Activated T-helper 1 cell treated with Interleukin-2 at 50 U/mL for 16 hours (primary cell): ENCODE measurements at places on chromosomes 4 and X.

DNA sequence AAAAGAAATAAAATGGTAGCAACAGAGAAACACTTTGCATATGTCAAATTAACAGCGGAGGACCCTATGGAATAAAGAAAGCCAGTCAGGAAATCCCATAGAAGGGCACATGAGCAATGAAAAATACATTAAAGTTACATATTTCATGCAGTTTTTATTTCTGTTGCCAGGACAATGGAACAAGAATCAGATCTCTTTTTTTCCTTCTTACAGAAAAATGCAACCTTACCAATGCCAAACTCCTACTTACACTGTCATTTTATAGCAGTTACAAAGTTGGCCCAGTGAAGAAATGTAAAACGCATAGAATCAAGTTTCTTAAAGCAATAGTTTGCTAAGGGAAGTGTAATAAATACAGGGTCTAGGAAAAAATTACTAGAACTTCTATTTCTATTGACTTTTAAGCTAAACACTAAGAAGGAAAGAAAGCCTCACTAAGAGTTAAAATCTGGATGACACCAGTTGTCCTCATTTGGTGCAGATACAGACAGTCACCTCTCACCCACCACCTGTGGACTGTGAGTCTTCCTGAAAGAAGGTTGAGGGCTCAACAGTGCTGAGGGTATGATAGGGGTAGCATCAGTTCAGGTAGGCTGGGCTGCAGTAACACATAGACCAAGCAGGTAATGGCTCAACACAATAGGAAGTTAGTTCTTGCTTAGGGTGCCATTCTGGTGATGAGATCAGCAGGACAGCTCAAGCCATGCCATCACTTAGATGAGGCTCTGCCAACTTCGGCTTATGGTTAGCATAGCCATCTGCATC, 224.6 kb downstream of the ANAPC10 start:
- no peak for DNase-seq

- no peak for DNase-seq
Observed at GRCh38 chrX:43836435-43837184, 45.6 kb downstream of the MAOB start.

GRCh38 chr4:174494726-174495125, 27.6 kb downstream of the HPGD start:
- no peak for DNase-seq

- DNase-seq, result no peak
Observed at GRCh38 chr4:146638786-146639505, at the start of gene POU4F2. Gene POU4F2 (plus strand): TSS chr4:146638893. CDS start chr4:146639141, 248 bp downstream.

DNA sequence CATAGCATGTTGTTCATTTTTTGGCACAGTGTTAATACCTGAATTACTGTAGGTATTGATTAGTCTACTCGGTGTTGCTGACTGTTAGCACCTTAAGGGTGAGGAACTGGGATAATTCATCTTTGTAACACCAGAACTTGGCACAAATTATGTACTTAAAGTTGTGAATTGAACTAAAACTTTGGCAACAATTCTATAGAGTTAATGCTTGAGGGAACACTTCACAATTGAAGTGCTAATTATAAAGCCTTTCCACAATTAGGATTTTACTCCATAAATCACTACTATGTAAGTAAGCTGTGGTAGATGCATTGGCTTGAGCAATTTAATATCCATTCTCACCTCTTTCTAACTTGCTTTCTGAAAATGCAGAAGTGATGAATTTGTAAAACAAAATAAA, 686.7 kb downstream of the PDHA2 start:
- DNase-seq, result no peak

GRCh38 chrX:16223385-16223784, 56.1 kb downstream of the MAGEB17 start:
- no peak for DNase-seq

- no peak for DNase-seq
Observed at GRCh38 chr4:35102066-35102465, 1142.2 kb downstream of the ARAP2 start.

DNA sequence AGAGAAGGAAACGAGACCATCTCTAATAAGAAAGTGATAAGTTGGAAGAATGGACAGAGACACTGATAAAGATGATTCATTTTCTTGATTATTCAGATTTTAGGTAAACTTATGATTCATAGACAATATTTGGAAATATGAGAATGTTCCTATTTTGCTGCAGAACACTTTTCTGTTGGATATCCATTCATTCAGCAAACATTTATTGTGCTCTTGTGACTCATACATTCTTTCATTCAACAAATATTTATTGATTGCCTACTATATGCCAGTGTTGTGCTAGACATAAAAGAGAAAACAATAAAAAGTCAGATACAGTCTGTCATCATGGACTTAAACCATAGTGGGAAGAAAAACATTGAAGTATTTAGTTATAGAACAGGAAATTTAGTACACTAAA, 1232.0 kb downstream of the STIM2 start:
- DNase-seq, result no peak

DNA sequence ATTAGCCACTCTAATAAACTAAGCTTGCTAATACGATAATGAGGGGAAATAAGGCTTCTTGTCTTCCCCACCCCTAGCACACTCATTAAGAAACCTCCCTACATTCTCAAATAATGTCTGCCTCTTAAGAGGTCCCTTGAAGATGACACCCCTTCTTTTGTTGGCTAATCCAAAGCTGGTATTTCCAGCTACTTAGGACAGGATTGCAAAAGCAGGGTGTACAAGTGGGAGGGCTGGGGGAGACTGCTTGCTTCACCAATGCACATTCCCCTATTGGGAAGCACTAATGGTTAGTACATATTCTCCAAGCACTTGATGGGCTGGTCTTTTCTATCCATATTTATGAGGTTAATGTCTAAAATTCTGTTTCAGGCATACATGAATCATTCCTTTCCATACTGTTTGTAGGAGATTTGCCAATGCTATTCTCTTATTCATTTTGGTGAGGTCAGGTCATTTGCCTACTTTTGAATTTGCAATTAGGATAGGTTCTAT, 16.8 kb upstream of the TIMM8A start:
- no peak for DNase-seq

GRCh38 chr4:67779631-67780030, 25.4 kb upstream of the GNRHR start:
- no peak for DNase-seq

GRCh38 chrX:120672389-120672788, 42.5 kb upstream of the C1GALT1C1 start:
- no peak for DNase-seq

DNA sequence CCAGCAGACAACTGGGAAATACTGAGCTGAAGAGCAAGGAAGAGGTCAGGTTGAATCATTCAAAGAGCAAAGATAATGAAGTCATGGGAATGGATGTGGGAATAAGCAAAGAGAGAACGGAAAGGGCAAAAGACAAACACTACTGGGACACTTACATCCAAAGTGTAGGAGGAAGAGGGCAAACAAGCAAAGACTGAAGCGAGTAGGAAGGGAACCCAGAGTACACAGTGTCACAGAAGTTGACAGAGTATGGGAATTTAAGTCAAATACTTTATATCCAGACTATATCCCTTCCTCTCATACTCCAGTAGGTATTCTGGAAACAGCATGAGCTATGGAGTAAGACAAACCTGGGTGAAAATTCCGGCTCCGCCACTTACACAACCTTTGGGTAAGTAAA, 12.5 kb downstream of the GPC3 start:
- DNase-seq, result no peak

DNA sequence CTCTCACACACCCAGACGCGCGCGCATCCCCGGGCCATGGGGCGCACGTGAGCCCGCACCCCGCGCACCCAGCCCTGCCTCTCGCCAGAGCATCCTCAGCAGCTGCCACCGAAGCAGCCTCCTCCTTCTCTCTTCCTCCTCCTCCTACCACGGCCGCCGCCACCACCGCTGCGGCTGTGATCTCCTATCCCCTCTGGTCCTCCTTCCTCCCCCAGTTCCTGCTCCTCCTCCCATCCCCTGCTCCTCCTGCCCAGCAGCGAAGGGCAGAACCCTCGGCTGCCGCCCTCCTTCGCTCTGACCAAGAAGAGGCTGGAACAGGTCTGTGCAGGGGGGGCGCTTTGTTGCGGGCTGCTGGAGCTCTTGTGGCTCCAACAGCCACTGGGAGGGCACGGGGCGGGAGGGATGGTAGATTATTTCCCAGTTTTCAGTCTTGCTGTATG, 148.7 kb upstream of the CHRDL1 start:
- no peak for DNase-seq

GRCh38 chr4:115456231-115456630, 342.8 kb upstream of the NDST4 start:
- DNase-seq, result no peak

DNA sequence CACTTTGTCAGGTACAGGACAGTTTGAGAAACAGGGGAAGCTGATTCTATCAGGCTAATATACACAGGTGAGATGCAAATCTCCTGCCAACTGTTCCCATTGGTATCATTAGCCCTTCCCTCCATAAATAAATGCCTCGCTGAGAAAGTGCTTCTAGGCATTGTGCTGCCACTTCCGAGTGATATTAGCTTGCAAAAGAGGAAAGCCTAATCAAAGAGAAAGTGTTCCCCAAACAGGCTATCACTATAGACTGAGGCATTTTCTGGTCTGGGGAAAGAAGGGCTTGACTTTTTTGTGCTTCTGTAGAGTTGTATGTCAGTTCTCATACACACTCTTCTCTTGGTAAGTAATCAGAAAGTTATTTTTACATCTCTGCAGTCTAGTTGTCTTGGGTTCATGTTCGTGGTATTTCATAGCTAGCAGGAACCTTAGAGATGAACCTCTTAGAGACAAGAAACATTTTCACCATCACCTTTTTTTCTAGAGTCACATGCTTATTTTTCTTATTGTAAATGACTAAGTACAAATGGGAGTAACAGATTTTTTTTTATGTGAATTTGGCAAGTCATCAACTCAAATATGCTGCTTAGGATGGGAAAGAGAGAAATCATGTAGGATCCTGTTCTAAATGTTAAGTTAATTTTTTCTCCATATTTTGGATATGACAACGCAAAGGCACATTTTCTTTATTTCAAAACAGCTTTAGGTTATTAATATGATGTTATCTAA, 1009.8 kb downstream of the ADGRL3 start:
- no peak for DNase-seq

DNA sequence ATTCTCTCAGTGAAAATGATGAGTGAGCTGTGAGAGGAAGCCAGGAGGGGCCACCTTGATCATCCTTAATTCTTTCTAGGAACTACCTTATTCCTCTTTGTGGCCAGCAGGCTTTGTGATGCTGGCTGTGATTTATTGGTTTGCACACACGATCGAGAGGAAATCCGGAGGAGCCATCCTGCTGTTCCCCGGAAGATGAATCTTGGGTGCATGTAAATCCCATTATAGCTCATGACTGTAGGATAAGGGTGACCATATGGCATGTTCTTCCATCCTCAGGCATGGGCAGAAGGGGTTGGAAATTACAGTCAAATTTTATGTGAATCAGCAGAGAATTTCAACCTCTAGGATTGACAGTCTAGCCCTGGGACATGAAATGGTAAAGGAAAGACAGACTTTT, 254.5 kb downstream of the UNC5C start:
- DNase-seq, result no peak

GRCh38 chrX:104419211-104419610, 146.8 kb upstream of the IL1RAPL2 start:
- no peak for DNase-seq

GRCh38 chr4:132860976-132861375, 288.1 kb upstream of the PCDH10 start:
- DNase-seq, result no peak

GRCh38 chr4:139973616-139974015, 180.4 kb downstream of the MAML3 start:
- no peak for DNase-seq

DNA sequence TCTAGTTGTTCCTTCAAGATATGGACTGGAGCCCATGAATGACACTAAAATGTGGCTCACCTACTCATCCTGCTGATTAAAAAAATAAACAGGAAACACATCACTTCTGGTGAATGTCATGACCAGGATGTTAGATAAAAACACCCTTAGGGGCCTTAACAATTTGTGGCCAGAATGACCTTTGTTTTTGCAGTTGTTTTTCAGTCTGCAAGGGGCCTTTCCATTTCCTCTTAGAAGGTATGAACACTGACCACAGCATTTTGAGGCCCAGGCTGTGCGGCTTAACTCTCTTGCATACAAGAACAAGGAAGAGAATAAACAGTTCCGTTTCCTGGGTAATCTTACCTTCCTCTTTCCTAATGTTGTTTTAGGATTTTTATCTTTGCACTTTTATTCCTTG, 113.2 kb downstream of the IL1RAPL2 start:
- no peak for DNase-seq

DNA sequence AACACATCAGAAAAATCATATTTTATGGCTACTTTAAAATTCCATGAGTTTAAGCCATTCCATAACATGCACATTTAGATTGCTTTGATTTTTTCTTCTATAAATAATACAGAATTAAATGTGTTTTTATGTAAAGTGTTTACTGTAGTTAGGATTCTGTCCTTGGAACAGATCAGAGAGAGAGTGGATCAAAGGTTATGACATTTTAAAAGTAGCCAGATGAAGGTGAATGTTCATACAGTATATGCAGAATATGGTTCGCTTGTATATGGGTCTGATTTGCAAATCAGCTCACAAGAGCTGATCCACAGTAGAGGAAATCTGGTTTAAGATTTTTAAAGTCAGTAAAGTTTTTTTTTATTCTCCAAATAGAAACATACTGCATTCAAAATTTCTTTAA, 7.2 kb upstream of the PALLD start:
- DNase-seq, result no peak

DNA sequence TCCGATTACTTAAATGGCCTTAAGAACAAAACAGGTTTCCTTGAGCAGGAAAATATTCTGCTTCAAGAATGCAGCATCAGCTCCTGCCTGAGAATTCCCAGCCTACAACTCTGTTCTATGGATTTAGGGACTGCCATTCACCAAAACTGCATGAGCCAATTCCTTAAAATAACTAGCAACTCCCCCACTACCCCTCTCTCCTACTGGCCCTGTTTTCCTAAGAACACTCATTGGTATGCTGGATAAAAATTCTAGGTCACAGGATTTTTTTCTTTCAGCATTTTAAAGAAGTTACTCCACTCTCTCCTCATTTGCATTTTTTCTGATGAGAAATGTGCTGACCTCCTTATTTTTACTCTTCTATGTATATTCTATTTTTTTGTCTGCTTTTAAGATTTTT, 347.1 kb downstream of the IDS start:
- no peak for DNase-seq

GRCh38 chr4:54566608-54567007, 91.1 kb upstream of the KIT start:
- DNase-seq, result no peak

GRCh38 chrX:151988706-151989299, 14.3 kb upstream of the GABRE start:
- no peak for DNase-seq

DNA sequence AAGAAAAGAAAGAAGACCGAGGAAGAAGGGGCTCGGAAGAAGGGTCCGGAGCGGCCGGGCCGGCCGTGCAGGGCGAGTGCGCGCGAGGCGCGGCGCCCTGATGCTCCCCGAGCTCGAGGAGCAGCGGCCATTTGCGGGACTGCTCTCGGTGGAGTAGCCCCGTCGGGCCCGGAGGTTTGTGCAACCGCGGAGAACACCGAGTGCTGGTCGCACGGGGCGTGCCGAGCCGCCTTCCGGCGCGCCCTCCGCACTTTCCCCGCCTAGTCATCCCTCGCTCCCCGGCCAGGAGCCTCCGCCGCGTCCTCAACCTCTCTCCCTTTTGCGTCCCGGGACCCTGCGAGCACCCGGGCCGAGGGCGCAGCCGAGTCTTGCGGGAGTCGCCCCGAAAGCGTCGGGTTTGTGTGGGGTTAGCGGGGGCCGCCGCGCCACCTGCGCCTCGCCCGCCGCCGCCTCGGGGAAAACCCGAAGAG, 127.4 kb downstream of the LAS1L start:
- DNase-seq, result no peak

GRCh38 chr4:178612733-178613132, 1170.5 kb upstream of the AGA start:
- no peak for DNase-seq

- no peak for DNase-seq
Observed at GRCh38 chr4:37659696-37660095, 26.5 kb downstream of the RELL1 start.
